ENCODE measurements at places on chromosomes 6 and 20.

- DNase-seq, result no peak
These were observed 83.2 kb upstream of the TBX18 start for GRCh38 chr6:84847390-84848160.

GRCh38 chr6:159463119-159463829, 229.8 kb downstream of the SOD2 start:
- DNase-seq, result no peak

GRCh38 chr6:125550892-125551291, 198.5 kb upstream of the HEY2 start:
- no peak for DNase-seq

GRCh38 chr6:128525406-128525805, 5.0 kb upstream of the PTPRK start:
- no peak for DNase-seq

DNA sequence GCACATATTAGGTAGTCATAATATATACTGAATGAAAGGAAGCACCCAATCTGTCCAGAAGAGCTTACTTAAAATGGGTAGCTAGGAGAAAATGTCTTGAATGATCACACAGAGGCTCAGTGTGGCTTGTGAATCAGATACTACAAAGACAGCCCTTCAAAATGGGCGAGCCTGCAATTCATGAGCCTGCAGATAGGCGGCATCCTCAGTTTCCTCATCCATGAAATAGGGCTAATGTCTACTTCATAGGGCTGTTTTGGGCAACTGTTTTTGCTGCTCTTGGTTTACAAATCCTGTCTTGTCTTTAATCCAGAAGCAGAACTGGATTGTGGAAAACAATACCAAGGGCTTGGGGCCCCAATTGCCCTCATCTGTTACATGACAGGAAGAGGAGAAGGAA, 129.3 kb upstream of the KCNK16 start:
- no peak for DNase-seq
